ENCODE measurements at places on chromosomes 11 and 22.

- DNase-seq = no peak
Observed at GRCh38 chr11:84854498-84854880, 772.7 kb downstream of the DLG2 start.

DNA sequence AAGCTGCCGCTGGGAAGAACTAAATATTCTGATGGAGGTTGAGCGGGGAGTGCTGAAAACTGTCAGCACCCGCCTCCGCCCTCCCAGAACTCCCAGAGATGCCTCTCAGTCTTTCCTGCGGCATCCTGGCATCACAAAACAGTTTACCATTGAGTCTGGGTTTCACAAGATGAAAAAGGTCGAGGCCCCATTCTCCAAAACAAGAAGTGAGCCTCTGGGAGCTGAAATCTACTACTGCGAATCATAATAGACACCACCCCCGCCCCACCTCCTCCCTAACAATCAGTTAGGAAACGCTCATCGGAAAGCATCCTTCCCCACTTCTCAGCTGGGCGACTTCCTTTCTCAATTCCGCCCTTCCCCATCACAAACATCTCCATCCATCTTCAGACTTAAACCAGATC lies 1.0 kb downstream of the SUN2 start:
- no peak for DNase-seq

DNA sequence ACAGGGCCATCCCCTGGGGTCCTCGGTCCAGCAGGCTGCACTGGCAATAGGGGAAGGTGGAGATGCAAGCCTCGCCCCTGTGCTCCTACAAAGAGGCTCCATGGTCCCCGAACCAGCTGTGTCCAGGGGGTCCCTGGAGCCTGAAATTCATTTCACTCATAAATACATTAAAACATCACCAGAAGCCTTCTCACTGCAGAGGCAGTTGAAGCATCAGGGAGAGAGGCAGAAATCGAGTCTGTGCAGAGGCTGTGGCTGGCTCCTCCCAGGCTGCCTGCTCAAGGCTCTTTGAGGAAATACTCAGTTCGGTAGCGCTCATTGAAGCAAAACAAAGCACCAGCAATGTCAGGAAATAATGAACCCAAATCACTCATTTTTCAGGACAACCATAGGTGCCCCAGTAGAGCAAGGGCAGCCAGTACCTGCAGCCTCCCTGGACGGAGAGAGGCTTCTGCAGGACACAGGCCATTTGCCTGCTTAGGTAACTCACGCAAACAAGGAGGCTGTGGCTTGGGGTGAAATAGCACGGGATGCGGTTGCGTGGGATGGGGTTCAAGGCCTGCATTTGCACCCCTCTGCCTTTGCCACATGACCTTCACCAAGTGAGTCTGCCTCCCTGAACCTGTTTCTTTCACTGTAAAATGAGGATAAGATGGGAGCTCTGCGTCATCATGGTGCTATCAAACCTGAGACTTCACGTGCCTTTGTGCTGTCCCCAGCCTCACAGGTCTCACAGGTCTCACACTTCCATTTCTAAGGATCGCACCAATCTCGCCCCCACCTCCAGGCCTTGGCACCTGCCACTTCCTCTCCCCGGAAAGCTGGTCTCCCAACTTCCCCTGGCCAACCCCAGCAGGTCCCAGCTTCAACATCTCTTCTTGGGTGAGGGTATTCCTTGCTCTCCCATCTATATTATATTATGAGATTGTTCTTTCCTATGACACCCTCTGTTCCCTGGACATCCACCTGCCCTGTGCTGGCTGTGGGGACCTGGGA lies 84.3 kb upstream of the SHISAL1 start:
- no peak for DNase-seq

GRCh38 chr11:91625495-91625894 lies 599.1 kb upstream of the FAT3 start:
- DNase-seq = no peak

- DNase-seq = no peak
Observed at GRCh38 chr22:30767661-30768060, 73.0 kb downstream of the OSBP2 start.

DNA sequence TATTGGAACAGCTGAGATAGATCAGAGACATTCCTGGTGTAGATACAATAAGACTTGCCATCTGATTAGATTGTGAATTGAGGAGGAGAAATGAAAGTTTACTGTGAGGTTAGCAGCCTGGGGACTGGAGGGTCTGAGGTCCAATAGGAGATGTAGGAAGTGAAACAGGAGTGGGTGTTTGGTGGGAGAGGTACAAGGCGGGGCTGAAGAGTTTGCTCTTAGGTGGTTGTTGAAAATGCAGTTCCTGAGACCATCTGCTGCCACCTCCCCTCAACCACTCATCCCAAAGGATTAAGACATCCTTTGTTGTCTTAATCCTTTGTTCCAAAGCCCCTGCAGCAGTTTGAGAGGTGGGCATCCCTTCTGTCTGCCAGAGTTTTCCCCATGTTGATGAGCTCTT lies 14.8 kb downstream of the PIWIL4 start:
- DNase-seq = no peak

DNA sequence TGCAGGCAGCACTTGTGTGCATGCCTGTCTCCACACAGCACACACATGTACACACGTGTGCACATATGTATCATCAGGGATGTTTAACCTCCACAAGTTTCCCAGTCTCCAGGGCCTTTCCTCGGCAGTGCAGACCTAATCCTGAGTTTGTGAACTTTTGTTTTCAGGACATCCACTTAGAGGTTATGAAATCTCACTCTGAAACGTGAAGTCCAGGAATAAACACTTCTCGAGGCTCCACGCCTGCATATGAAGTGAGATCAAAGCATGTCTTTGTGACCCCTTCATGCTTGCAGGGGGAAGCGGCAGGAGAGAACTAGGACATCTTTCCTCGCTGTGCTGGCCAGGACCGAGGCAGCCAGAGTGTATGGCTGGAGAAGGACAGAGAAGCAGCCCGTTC lies 3.1 kb downstream of the SHISAL1 start:
- DNase-seq = no peak

DNA sequence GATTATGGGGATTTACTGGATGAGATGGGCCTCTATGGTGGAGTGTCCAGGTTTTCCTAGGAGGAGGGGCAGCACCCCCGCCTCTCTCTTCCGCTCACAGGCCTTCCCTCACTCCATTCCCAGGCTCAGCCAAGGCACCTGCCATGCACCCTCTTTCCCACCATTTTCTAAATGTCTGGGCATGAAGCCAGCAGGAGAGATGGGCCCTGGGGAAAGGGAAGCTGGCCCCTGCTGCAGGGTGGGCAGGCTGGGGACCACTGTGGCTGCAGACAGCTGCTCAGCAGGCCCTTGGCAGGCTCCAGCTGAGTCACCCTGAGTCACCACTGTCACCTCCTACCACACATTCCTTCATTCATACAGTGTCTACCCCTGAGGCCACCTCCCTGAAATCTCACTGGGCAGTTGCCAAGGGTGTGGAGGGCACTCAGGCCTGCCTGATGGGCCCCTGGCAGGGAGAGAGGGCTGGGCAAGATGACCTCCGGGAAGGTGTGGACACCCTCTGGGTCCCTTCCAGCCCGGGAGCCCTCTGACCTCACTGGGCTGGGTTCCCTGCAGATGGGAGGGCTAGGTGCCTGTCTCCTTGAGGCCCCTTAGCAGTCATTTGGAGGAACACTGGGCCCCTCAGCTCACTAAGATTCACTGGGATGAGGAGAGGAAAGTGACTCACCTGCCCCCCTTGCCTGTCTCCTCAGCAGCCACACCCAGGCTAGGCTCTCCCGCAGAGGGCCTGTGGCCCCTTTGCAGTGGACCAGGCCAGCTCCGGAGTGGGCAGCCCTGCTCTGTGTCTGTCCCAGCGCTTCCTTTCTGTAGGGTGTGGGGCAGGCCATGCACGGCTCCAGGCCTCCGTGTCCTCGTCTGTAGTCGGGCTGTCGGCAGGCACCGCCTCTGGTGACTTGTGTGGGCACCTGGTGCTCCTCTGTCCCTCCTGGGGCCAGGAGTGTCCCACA lies 7.8 kb downstream of the MYEOV start:
- DNase-seq = no peak

- no peak for DNase-seq
Observed at GRCh38 chr11:11501546-11502262, 120.1 kb downstream of the GALNT18 start.

DNA sequence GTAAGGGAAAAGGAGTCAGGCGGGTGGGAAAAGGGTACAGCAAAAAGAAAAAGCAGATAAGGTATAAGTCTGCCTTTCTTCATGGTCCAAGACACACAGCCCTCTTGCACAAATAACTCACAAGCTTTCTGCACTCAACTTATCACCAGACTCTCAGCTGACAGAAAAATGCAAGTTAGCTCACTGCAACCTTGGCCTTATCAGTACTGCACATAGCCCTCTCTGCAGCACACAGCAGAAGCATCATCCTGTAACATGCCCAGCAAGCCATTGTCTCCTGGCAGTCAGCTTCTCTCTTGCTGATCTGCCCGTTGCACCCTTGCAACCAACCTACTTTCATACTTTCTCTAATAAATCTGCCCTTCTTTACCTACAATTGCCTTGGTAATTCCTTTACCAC lies 5.8 kb downstream of the ZBTB44 start:
- no peak for DNase-seq

DNA sequence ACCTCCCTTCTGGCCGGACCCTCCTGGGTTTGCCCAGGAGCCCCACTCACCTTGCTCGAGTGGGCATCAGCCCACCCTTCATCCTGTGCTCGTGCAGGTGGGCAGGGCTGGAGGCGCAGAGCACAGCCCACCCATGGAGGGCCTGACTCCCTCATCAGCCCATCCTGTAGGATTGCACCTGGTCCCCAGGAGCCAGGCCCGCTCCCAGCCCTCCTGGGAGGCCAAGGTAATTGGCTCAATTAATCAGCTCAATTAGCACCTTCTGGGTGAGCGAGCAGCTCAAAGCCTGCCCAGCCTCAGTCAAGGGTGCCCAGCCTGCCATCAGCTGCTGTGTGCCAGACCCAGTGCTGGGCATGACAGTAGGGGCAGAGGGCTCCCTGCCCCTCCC lies 58.1 kb upstream of the NECTIN1 start:
- peak; percentile 35 for DNase-seq

DNA sequence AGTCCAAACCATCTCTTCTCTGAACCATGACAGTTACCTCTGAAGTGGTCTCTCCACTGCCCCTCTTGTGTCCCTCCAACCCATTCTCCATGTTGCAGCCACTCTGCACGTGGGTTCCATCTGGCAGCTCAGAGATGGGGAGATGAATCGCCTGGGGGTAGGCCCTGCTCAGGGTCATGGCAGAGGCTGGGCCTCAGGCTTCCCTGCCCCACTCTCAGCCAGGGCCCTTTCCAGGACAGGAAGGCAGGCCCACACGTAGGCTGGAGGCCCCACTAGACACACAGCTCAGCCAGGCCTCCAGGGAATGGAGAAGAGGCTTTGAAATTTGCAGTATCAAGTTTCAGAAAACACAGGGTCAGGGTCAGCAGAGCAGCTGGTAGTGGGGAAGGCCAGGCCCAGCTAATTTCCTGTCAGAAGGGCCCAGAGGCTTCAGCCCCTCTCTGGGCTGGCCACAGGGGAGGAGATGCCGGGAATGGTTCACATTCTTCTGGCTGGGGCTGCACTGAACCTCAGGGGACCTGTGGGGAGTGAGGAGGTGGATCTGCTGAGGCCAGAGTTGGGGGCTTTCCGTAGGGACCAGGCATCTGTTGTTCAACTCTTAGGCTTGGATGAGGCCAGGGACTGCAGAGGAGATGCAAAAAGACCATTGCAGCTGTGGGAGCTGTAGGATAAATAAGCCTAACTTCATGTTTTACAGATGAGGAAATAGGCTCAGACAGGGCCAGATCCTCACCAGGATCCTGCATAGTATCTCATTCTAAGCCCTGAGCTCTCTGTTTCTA lies 101.6 kb downstream of the SWAP70 start:
- peak; percentile 3 for DNase-seq

- DNase-seq = no peak
Observed at GRCh38 chr22:44392446-44392921, 79.7 kb upstream of the SHISAL1 start.

GRCh38 chr22:23692598-23693291 lies 1.9 kb downstream of the RGL4 start:
- DNase-seq = no peak

DNA sequence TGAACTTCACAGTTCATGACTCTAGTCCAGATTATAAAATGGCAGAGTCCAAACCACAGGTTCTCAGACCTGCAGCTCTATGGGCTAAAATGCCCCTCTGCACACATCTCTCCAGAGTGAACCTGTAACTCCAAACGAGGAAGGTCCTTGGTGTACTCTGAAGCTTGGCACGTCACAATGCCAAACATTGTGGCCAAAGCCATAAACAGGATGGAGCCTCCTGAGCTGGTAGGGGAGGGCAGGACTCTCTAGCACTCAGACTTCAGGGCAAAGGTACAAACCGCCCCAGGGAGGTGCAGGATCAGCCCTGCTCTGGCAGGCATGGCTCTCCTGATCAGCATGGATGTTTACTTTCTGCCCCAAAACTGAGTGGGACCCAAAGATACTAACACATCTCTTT lies 2.3 kb downstream of the SCUBE2 start:
- no peak for DNase-seq

DNA sequence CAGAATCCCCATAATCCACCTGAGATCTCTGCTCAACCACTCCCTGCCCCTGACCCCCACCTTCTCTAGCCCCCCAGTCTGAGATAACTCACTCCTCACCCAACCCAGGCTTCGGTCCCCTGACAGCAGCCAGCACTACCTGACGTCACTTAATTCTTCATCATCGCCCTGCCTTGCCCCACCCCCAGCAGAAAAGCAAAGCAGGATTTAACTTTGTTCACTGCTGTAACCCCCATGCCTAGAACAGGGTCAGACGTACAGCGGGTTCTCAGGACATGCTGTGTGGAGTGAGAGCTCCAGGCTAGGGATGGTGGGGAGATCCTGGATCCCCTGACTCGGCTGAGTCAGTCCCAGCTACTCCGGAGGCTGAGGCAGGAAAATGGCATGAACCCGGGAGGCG lies 45.8 kb downstream of the ELFN2 start:
- no peak for DNase-seq

DNA sequence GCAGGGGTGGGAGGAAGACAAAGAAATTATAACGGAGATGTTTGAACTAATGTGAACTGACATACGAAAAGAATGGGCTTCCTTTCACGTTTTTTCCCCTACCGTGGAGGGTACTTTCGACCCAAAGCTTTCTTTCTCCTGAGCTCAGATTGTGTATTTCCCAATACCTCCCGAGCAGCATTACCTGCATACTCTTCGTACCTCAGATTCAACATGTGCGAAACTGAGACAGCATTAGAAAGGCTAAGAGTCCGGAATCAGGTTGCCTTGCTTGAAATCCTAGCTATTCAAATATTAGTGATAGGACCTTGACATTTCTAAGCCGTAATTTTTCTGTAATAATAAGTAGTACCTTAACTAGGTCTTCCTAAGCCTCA lies 778 bp upstream of the PAK1 start:
- no peak for DNase-seq
